ENCODE measurements at places on chromosomes 13 and 19. TPM values are rescaled to one million over a fixed set of nuclear protein-coding genes. Genes with fewer than 3 reads are reported as not detected.
A peak's percentile ranks its signal among the peaks of the same experiment; 100 is the strongest.

DNA sequence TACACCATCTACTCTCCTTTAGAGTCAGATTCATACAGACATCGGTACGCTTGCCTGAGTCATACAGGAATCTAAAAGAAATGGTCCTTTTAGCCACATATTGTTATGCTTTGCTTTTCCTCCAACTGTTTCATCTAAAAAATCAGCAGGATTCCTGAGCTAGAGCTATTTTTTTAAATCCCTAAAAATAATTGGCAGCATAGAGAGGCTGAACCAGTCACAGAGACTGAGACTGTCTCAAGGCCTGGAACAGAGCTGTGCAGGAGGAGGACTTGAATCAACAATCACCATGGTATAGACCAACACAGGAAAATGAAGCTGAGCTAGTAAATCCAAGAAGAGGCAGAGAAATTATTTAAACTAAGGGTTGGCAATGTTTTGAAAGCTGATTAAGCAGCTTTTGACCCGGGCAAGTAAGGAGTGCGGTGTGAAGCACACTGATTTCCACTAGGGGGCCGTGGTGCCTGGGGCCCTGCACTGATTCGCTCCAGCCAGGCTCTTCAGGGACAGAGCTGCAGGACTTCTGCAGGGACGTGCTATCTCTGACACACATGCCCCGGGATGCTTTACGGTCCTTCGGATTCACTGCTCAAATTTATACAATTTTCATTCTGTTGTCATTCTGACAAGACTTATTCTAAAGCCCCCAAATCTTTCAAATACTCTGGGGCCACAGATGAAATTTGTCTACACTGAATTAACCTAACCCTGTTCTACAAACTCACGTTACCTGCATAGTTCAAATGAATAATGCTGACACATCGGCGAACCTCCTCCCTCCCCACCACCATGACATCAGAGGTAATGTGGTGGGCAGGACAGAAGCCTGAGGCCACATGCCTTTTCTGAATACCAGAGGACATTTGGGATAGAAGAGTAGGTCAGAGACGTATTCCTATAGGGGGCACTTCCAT, 87.6 kb upstream of the SLC15A1 start:
- DNase-seq: peak; percentile 55

Gene FAM216B
- not detected for total RNA-seq

Gene GRIK5
- total RNA-seq: 0.56 TPM

GRCh38 chr13:33139184-33139583, 123.0 kb downstream of the KL start:
- DNase-seq: no peak

GRCh38 chr19:12730064-12730463, 4.4 kb downstream of the TRIR start:
- DNase-seq: no peak

- no peak for DNase-seq
Measured at GRCh38 chr13:76622315-76623040, 263.7 kb downstream of the KCTD12 start.

GRCh38 chr19:11649941-11650340, 52.7 kb downstream of the ZNF627 start:
- no peak for DNase-seq

DNA sequence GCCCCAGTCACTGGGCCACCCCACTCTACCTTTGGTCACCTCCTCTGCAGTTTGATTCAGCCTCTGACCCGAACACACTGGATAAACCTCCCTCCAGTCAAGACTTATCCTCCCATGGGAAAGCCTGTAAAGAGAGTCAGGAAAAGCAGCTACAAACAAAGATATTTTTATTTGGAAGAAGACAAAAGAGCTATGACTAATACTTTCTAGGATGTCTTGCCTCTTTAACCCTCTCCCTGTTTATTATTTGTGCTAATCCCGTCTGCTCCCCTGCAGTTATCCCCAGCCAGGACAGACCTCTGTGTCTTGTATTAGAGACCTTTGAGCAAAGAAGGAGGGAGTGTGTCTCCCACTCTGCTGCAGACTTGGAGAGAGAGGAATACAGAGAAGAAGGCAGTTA, 178.3 kb downstream of the EFNB2 start:
- DNase-seq: no peak

DNA sequence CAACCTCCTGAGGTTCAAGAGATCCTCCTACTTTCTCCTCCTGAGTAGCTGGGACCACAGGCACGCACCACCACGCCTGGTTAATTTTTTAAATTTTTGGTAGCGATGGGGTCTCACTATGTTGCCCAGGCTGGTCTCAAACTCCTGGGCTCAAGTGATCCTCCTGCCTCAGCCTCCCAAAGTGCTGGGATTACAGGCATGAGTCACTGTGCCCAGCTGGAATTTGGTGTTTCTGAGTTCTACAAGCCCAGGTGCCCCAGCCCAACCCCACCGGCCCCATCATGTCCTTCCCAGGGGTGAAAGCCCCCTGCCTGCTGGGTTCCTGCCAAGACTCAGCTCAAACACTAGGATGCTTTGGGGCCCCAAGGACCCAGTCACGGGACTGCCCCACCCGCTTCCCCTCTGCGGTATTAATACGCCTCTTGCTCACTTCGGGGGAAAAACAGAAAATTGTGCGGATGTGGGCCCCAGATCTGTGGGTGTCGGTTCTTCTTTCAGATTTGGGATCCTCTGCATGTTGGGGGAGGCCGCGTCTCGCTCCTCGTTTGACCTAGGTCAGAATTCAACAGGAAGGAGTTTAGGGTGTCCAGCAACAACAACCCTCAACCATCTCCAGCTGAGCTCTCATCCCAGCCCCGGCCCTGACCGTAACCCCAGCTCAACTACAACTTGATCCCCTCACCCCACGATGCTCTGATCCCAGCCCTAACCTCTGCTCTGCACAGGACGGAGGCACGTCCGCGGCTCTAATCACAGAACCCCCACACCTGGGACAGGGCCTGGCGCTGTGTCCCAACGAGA, 3.7 kb upstream of the FCER2 start:
- peak; percentile 87 for DNase-seq

DNA sequence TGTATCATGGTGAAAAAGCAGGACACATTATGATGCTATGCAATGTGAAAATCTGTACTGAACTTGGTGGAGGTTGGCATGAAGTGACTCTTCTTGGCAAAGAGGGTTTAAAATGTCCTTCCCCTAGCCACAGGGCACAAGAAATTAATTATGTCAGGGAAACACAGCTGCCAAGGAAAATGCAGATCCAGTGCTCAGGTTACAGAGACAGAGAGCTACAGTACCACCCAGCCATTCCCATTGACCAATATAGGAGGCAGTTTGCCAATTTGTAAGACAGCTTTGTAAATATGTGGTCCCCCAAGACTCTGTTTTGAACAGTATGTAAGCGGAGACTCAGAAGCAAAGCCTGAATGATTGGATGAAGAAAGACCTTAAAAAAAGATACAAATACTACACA, 69.4 kb upstream of the KLF12 start:
- no peak for DNase-seq

DNA sequence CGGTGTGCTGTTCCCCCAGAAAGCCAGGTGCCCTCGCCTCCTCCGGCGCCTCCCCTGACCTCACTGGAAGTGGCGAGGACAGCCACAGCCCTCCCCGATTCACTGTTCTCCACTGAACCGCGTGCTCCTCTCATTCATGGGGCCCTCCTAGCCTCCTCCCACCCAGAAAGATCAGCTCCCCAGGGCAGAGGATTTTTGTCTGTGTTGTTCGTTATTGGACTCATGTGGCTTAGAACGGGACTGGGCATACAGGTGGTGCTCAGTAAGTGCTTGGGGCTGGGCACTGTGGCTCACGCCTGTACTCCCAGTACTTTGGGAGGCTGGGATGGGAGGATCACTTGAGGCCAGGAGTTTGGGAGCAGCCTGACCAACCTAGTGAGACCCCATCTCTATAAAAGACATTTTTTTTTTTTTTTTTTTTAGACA, 3.8 kb downstream of the PRTN3 start:
- no peak for DNase-seq

DNA sequence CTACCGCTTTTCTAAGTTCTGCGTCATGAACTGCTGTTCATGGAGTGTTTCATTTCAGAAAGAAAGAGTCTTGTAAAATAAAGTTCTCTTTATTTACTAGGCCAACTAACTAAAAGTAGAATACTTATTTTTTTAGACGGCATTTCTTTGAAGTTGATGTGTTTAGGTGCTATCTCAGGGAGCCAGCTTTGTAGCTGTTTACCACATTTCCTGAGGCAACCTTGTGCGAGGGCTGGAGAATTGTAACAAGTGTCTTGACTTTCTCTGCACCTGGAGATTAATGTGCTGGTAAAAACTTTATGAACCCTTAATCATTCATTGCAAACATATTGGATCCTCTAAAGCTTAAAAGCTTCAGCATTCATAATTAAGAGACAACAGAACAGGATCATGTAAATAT, 229.3 kb downstream of the GPC6 start:
- DNase-seq: no peak

Gene SYNGR4
- not detected for total RNA-seq

DNA sequence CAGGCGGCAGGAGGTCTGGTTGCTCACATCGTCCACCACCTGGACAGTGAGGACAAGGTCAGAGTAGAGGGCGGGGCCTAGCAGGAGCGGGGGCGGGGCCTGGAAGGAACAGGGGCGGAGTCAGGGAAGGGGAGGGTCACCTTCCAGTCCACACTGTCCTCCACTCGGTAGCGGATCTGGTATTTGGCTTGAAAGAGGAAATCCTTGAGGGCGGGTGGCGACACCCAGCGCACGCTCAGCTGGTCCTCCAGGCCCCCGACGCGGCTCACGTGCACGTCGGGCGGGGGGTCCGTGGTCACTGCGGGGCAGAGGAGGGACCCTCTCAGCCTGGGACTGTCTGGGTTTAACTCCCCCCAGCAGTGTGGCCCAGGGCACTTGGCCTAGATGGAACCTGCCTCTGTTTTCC, 8.2 kb downstream of the REX1BD start:
- no peak for DNase-seq

Gene SYMPK
- total RNA-seq: 119 TPM

DNA sequence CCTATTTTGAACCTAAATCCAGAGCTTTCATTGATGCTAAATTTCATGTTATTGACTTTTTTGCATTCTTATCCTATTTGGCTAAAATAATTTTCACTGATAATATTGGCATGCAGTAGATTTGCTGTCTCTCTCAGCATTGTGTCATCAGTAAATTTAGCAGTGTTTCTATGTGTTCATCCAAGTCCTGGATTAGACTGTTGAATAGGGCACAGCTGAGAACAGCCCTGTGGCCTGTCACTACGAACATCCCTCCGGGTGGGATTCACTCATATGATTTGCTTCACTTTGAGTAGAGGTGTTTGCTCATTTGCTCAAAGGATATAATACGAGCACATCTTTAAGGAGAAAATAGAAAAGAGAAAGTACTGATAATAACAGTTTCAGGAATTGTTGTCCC, 101.5 kb downstream of the HSPH1 start:
- DNase-seq: no peak

Gene CCL25
- not detected for total RNA-seq

DNA sequence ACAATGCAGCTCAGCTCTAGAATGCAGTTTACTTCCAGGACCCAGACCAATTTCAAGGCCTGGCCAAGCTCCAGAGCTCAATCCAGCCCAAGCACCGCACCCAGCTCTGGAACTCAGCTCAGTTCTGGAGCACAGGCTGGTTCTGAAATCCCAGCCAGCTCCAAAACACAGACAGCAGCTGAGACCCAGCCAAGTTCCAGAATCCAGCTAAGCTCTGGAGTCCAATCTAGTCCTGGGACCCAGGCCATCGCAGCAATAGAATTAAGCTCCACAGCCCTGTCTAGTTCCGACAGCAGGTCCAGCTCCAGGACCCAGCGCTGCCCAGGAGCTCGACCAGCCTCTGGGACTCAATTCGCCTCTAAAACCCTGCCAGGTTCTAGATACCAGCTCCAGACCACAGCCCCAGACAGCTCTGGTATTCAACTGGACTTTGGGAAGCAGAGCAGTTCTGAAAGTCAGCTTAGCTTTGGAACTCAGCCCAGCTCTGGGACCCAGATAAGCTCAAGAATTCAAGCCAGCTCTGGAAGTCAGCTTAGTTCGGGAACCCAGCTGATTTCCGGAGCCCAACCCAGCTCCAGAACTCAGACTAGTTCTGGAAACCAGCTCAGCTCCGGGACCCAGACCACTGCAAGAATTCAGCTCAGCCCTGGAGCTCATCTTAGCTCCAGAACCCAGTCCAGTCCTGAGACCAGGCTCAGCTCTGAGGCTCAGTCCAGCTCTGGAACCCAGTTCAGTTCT, 6.8 kb downstream of the GIPC3 start:
- no peak for DNase-seq

Gene ZNF628
- 8.8 TPM for total RNA-seq

GRCh38 chr19:32865326-32865725, 4.2 kb downstream of the SLC7A9 start:
- no peak for DNase-seq

Gene RAB3A
- 3.5 TPM for total RNA-seq

DNA sequence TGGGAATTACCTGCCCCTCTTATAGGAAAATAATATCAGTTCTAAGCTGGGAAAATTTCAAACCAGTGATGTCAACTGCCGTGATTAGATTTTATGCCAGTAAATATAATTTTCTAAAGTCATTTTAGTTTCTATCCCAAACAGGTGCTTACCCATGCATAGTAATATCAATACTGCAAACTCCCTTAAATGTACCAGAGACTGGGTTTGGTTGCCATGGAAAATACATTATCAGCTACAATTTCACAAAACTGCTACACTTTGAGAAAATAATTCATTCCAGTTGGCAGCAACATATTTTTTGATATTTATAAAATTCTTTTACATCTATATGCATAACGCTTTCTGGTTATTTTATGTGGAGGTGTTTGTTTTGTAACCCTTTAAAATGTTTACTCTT, 143.5 kb downstream of the SLC7A1 start:
- no peak for DNase-seq

GRCh38 chr13:103303078-103303651, 236.9 kb upstream of the SLC10A2 start:
- no peak for DNase-seq

DNA sequence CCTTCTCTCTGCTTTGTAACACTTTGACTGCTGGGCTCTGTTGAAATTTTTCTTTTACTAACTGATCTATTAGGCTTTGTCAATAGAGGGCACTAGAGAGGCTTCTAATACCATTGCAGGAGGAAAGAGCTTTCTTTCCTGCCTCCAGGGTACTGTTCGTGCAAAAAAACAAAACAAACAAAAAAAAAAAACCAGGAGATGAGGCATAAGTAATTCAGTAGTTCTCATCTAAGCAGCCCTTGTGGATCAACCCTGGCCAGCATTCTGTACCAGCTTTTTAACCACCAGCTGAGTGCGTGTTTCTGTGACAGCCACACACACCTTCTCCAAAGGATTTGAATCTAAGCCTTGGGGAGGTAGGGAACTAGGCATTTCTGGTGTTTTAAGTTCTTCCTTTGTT, 1707.6 kb upstream of the SLC10A2 start:
- no peak for DNase-seq

DNA sequence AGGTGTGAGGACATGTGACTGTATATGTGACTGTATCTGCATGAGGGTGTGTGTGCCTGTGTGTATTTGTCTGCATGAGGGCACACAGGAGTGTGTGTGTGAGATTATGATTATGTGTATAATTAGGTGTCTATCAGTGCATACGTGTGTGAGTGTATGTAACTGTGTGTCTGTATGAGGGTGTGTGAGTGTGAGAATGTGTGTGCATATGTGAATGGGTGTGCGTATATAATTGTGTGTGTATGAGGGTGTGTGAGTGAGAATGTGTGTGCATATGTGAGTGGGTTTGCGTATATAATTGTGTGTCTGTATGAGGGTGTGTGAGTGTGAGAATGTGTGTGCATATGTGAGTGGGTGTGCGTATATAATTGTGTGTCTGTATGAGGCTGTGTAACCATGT, 3.0 kb upstream of the ACSBG2 start:
- no peak for DNase-seq

GRCh38 chr19:38318660-38319059, 985 bp upstream of the KCNK6 start:
- no peak for DNase-seq

GRCh38 chr13:98774776-98775175, 22.3 kb upstream of the SLC15A1 start:
- no peak for DNase-seq
